ENCODE measurements at places on chromosomes 4 and X. TPM values are rescaled to one million over a fixed set of nuclear protein-coding genes. Genes with fewer than 3 reads are reported as not detected.
A peak's percentile ranks its signal among the peaks of the same experiment; 100 is the strongest.

FNIP2 gene
- total RNA-seq = 42.3 TPM

DNA sequence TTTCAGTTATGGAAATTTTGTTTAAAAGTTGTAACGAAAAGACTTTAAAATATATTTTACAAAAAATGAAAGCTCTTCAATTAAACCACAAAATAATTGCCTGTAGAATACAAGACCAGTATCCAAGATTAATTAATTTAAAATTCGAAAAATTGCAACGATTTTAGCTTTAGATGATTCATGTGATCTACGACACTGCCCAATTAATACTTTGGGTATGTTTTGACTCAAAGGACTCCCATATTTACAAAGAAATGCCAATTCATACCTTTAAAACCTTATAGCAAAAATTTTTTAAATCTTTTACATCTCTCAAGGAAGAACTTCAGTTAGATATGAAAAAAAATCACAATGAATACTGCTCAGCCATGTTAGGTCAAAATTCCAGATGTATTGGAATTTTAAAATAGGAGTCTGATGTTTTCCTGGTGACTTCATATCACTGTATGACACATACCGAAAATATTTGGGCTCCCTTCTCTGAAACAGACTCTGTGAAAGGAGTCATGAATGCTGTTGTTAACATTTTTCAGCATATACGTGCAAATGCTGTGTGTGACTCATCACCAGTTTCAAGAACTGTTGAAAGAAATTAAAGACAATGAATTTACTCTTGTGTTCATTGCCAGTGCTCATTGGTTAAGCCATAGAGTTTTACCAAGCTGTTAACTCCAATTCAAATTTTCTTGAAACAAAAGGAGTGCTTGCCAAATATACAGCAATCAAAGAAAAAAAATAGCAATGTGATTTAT, 13.8 kb upstream of the SMS start:
- DNase-seq = peak; percentile 96

UFSP2 gene
- 19.6 TPM for total RNA-seq

GRIA2 gene
- total RNA-seq = under 0.01 TPM

DNA sequence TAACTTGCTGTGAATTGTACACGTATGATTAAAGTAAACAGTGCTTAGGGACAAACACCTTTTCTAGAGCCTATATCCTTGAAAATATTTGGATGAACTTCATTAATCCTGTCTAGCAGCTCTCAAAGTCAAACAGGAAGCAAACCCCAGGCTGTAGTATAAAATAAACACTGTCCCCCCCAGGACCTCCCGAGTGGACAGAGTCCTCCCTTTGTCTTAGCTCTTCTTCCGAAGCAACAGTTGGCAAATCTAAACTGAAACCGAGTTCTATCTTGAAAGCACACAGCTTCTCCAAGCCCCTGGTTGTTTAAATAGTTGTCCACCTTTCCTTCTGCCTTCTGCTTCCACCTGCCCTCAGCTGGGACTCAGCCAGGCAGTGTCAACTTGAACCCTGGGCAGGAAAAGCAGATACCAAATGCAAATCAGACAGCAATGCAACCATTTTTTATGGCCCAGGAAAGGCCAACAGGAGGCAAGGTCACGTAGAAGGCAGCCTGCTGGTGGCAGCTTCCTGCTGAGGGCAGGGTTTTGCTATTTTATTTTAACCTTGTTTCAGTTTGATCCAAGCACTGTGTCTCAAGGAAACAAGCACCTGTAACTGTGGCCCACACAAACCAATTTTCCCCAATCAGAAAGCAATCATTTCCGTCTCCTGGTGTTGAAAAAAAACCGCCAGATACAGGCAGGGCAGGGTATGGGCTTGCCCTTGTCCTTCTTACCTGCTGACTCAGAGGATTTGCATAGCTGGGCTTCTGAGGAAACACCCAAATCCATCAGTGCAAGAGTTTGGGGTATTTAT, 110.3 kb upstream of the KIT start:
- DNase-seq = no peak

DNA sequence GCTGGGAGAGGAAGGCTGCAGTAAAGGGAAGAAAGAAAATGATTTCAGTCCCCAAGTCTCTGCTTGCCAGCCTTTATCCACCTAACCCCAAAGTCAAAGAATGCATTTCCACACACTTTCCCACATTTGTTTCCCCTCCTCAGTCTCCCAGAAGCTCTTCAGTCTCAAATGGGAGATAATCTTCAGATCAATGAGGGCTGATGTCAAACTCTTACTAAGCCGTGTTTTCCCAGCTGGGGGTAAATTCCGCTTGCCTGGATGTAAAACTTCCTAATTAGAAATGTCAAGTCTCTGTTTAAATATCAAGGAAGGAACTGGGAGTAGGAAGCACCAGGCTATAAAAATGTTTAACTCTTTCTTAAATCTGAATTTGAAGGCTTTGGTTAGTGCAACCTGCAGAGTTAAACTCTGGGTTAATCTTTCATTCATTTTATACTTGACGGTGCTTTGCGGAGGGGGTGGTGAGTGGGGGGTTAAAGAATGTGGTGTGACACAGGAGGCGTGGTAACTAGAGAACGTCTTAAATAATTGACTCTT, 601.4 kb upstream of the ACTRT1 start:
- DNase-seq = no peak

DNA sequence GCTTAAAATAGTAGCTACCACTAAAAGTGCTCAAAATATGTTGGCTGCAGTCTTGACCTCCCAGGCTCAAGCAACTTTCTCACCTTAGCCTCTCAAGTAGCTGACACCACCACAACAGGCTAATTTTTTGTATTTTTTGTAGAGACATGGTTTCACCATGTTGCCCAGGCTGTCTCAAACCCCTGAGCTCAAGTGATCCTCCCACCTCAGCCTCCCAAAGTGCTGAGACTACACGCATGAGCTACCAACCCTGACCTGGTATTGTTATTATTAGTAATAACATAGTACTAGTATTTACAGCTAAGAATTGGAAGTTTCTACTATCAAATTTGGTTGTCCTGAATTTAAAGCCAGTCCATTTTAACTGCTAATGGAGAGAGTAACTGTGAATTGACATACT, 18.0 kb downstream of the STAP1 start:
- no peak for DNase-seq

FGFBP2 gene
- not detected for total RNA-seq

PDCL2 gene
- total RNA-seq = not detected

KCND1 gene
- 0.22 TPM for total RNA-seq

DNA sequence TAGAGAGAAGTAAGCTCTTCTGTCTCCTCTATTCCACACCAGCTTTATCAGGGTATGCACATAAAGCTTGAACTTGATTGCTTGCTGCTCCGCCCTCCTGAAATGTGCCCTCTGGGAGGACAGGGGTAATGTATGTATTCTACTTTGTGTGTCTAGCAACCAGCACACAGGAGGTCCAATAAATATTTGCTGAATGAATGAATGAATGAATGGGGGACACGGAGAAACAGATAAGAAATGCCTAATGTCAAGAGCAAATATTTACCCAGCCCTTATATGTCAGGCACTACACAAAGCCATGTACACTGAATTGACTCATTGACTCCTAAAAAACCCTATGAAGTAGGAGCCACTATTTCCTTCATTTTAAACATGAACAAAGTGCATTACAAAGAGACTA, 2.3 kb upstream of the MSL3 start:
- no peak for DNase-seq

RFC1 gene
- total RNA-seq = 66.7 TPM

GRCh38 chr4:151067316-151067970, 32.0 kb upstream of the RPS3A start:
- DNase-seq = no peak

DNA sequence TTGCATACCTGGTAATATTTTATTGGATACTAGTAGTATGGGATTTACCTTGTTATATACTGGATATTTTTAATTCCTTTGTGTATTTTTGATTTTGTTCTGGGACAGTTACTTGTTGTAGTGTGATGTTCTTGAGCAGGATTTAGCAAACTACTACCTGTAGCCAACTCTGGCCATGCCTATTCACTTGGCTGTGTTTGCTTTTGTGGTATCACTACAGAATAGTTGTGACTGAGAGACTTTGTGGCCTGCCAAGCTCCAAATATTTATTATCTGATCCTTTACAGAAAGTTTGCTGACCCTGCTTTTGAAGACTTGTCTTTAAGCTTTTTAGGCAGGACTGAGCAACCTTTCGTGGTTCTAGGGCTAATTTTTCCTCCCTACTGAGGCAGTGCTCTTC, 17.8 kb downstream of the ZCCHC4 start:
- DNase-seq = no peak

DNA sequence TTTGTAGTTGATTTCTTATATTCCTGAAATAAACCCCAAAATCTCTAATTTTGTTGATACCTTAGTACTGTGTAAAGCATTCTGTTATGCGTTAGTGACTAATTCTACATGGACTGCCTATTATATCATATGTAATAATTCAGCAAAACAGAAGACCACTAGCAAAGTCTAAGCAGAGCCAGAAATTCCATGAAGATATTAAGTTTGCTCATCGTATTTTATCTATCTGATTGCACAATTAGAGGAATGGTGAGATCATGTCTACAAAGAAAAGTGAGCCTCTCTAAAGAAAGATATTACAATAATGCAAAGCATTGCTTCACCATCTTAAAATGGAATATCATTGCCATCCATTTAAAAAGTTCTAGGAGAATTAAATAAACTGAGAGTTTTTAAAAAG, 374.6 kb upstream of the SLC7A11 start:
- DNase-seq = no peak

RBMXL3 gene
- total RNA-seq = not detected

PLAC1 gene
- not detected for total RNA-seq

- DNase-seq = peak; percentile 77
Measured at GRCh38 chr4:165325732-165326512, 1.5 kb upstream of the MSMO1 start.

GRCh38 chrX:14125462-14125861, 95.8 kb upstream of the GEMIN8 start:
- DNase-seq = no peak

NLGN4X gene
- total RNA-seq = 0.40 TPM

DNA sequence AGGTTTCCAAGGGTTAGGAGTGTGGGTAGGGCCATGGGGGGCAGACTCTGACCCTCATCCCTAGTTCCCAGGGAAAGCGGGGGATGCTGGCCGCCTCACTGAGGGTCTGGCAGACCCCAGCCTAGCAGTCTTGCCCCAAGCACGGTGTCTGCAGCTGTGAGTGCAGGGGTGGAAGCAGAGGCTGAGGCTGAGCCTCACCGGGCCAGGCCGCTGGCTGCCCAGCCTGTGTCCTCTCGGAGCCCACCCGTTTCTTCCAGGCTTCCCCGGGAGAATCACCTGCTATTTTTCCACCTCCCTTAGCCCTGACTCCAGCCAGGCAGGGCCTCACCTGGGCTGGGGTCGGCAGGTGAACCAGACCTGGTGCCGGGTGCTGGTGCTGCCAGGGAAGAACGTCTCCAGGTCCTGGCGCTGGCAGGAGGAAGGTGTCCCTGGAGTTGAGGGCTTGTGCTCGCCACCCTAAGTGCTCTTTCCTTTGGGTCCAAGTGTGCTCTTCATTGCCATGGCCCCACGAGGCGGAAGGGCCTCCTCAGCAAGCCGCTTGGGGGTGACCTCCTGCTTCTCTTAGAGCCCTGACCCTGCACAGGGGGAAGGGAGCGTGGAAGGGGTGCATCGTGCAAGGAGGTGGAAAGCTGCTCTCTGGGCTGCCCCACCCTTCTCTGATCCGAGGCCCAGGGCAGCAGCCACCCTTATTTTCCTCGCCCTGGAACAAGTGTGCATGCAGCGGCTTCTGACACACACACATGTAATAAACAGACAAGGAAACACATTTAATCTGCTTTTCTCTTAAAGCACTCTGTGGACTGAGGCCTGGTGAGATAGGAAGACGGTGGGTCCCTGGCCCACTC, 112.7 kb downstream of the FAM53A start:
- no peak for DNase-seq

CT47A7 gene
- not detected for total RNA-seq

DRD5 gene
- total RNA-seq = not detected

GRCh38 chr4:96504386-96504785, 664.5 kb downstream of the PDHA2 start:
- no peak for DNase-seq

GRCh38 chr4:82423245-82424054, 6.8 kb downstream of the HNRNPDL start:
- DNase-seq = peak; percentile 18

- no peak for DNase-seq
Measured at GRCh38 chr4:136219592-136220125, 1312.6 kb downstream of the PCDH18 start.

- no peak for DNase-seq
Measured at GRCh38 chr4:87232216-87232615, 11.8 kb upstream of the KLHL8 start.

DNA sequence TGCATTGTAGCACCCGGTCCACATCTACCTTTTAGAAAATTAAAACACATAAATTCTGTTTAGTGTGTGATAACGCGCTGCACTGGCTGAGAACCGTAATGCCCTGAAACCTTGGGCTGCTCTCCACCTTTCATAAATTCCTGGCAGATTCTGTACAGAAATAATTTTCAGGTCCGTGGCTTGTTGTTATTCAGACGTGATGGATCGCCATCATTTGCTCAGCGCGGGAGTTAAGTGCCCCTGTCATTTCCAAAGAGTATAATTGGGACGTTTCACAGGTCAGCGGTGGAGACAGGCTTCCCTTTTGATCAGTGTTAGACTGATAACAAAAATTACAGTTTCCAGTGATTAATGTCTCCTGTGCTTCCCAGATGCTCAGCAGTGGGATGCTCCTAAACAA, 16.5 kb downstream of the UVSSA start:
- no peak for DNase-seq

GRCh38 chr4:69576251-69576877, 63.1 kb downstream of the UGT2A2 start:
- no peak for DNase-seq

DNA sequence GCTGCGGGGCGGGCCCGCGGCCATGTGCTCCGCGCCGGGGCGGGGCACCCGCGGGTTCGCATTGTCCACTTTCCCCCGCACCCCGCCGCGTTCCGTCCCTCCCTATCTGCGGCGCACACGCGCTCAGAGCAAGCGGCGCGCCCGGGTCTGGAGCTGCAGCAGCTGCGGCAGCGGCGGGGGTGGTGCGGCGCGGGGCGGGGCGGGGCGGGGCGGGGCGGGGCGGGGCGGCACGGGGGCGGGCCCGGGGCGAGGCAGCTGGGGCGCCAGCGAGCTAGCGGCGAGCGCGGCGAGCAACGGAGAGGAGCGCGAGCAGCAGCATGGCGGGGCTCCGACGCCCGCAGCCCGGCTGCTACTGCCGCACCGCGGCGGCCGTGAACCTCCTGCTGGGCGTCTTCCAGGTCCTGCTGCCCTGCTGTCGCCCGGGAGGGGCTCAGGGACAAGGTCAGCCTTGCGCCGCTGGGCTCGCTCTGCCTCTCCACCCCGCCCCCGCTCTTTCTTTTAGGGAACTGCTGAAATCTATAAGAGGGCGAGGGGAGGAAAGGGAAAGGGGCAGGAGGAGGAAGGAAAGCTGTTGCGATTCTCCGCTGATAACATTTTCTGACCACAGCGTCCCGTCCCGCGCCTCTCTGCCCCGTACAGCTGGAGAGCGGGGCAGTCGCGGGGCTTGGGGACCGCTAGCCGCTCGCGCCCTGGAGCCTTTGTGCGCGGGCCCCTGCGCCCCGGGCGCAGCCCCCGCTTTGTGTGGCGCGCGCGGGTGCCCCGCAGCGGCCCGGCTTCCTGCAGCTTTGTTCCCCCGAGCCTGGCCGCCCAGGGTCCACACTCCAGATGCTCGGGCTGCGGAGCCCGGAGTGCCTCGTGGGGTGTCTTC, at the start of gene TMEM131L:
TMEM131L (plus strand) TSS at position 280 of the 868 bp plus-strand sequence; CDS start at position 318, 38 bp downstream.
- DNase-seq = peak; percentile 82

CENPVL1 gene
- not detected for total RNA-seq

Data from lung microvascular endothelial cell (primary cell).